ENCODE measurements at places on chromosomes 2 and 18.

DNA sequence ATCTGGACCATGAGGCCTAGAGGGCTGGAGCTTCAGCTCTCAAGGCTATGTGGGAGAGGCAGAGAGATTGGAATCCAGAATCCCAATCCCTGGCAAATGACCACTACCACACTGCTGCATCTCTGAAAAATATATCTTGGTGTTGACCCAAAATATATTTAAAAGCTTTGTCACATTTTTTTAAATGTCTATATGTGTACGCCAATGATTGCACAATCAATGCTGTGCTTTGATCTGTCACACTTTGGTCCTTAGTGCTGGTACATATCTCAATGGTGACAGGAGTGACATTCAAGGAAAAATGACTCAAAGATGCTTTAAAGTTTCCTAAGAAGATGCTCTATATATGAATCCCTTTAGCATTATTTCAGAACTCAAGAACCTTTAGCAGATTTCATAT, 31.7 kb upstream of the NEDD4L start:
- no peak for DNase-seq

DNA sequence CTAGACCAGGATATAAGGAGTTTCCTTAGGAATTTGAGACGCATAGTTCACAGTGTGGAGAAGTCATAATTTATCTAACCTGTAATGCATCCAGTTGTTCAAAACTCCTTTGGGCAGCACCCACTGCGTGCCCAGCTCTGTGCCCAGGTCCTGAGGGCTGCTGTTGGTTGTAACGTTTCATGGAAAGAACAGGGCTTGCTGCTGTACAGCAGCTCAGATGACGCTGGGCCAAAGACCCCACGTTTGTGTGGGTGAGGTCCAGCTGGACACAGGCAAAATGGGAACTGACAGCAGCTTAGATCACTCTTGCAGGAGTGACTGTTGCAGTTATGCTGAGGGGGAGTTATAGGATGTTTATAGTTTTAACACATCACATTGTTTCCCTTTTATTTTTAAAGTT, 30.0 kb upstream of the HS6ST1 start:
- DNase-seq, result no peak

- no peak for DNase-seq
Observed at GRCh38 chr2:8364668-8365067, 317.2 kb upstream of the ID2 start.

GRCh38 chr18:56756966-56757365, 105.8 kb downstream of the WDR7 start:
- DNase-seq, result no peak

DNA sequence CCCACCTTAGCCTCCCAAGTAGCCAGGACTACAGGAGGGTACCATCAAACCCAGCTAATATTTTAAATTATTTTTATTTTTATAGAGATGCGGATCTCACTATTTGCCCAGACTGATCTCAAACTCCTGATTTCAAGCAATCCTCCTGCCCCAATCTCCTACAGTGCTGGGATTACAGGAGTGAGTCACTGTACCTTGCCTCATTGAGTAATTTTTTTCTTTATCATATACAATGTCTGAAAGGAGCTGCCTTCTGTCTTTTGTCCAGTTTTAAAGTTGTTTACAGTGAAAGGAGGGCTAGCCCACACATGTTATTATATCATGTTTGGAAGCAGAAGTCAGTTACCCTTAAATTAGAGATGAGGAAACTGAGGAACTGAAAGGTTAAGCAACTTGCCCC, 32.5 kb downstream of the PRKRA start:
- DNase-seq, result no peak

DNA sequence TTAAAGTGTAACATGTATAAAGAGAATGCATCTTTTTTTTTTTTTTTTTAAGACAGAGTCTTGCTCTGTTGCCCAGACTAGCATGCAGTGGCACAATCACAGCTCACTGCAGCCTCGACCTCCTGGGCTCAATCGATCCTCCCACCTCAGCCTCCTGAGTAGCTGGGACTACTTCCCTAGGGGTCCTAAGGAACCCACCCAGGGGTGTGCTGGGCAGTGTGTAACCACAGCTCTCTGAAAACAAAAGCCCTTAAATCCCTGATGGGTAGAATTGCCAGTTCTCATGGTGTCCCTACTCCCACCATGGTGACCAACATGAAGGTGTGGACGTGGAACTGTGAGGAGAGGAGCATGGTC, 105.6 kb upstream of the ST3GAL5 start:
- no peak for DNase-seq

DNA sequence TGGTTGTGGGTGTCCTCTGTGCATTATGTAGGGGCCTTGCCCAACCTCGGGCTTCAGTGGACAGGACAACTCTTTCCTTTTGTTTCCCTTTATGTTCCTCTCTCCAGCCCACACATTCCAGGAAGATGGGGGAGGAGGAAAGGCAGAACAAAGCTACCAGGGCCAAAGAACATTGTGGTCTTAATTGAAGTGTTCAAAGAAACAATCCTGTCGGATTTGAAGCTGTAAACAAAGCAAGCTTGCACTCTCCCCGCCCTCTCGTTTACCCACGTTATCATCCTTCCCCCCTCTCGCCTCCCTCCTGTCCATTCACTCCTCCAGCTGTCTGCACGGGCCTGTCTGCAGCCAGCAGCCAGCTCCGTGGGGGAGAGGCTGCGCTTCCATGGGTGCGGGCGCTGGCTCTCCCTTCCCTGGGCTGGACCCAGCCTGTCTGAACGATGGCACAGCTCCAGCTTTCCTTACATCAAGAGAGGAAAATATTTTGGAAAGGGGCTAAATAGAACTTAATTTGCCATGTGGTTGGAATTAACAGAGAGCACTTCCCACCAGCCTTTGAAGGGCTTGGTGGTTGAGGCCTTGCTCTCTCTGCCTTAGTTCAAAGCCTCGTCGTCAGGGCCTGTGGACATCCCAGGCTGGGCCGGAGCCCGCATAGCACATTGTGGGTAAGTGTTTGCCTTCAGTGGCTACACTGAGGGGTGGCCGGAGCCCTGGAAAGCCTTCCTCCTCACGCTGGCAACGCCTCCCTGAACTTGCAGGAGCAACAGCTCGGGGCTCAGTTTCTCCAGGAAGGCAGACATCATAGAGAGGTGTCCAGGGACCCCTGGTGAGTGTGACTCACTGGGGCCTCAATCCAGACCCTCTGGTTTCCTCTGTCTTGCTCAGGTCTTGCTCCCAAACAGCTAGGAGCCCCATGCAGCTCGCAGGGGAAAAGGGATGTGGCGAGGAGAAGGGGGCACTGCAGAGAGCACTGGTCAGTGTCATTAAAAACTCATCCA, 60.6 kb upstream of the HS6ST1 start:
- no peak for DNase-seq

DNA sequence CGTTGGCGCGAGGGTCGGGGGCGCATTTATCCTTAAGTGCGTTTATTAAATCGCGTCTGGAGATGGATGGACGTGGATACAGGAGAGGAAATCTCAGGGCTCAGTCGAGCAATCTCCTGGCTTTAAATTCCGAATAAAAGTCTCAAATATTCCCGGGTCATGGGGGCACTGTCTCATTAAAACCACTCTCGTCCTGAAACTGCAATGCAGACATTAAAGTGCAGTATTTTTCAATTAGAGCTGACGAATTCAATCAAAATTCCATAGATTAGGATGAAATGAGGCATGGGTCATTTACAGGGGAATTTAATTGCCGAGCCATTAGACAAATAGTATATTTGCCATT, 10.7 kb upstream of the GBX2 start:
- DNase-seq, result no peak

GRCh38 chr2:53509831-53510388, 257.7 kb upstream of the CHAC2 start:
- no peak for DNase-seq

- DNase-seq, result no peak
Observed at GRCh38 chr2:118816669-118817068, 30.8 kb downstream of the EN1 start.

- no peak for DNase-seq
Observed at GRCh38 chr2:230935130-230935430, 10.0 kb upstream of the GPR55 start.

DNA sequence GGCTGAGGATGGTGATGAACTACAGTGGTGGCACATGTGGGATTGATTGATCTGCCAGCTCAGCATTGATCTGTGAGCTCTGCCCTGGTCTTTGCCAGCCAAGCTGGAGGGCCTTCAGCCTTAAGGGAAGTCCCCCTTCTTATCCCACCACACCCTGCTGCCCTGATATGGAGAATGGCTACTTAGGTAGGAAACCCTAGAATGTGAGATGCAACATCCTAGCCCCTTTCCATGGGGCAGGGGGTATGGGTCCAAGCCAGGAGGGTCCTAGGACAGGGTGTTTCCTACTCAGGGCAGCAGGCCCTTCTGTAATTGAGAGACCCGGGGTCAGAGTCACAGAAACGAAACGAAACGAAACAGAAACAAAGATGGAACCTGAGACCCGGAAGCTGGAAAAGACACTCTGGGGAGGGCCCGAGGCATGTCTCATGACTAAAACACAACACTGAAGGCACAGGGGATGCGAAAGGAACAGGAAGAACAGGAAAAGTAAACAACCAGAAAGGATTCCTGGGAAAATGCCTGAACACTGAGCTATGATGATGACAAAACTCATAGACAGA, 16.9 kb upstream of the SULT1C2 start:
- no peak for DNase-seq

DNA sequence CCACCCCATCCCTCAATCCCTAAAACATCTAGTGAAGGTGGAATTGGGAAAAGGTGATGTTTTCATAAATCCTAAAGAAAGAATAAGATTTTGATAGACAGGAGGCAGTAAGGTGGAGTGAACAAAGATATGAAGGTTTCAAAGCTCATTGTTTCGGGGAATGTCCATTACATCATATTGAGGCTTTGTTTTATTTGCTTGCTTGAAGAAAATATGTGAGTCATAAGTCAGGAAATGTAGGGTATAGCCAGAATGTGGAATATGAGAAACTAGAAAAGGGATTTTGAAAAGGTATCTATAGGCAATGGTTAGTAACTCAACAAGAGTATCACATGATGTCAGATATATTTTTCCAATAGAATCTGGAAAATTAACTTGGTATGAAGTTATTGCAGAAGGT, 1178.5 kb upstream of the ACVR2A start:
- DNase-seq, result no peak

DNA sequence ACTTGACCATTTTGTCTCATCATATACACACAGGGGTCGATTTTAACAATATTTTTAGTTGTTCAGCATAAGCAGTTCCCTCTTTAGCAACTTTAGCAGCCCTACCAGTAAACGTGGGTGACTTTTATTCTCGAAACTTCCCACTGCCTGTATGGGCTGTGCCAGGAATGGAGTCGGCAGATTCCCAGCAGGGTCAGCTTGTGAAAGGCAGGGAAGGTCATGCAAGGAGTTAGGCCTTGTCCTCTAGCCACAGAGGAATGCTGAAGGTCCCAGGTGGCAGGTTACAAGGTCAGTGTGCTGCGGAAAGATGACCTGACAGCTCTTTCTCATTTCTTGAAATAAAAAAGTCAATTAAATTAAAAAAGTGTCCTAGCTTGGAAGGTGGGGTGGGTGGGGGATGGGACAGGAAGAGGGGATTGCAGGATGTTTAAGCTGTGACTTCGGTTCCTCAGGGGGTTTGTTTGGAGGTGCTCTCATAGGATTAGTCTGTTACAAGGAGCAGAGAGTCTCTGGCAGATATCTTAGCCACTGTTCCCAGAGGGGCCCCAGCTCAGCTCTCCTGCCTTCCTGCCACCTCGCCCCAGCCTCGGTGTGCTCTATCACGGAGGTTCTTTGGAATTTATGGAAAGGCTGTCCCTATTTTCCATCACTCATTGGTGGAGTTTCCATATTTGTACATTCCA, 21.4 kb downstream of the DRC1 start:
- DNase-seq, result no peak

- no peak for DNase-seq
Observed at GRCh38 chr2:12982149-12982584, 265.4 kb downstream of the TRIB2 start.

DNA sequence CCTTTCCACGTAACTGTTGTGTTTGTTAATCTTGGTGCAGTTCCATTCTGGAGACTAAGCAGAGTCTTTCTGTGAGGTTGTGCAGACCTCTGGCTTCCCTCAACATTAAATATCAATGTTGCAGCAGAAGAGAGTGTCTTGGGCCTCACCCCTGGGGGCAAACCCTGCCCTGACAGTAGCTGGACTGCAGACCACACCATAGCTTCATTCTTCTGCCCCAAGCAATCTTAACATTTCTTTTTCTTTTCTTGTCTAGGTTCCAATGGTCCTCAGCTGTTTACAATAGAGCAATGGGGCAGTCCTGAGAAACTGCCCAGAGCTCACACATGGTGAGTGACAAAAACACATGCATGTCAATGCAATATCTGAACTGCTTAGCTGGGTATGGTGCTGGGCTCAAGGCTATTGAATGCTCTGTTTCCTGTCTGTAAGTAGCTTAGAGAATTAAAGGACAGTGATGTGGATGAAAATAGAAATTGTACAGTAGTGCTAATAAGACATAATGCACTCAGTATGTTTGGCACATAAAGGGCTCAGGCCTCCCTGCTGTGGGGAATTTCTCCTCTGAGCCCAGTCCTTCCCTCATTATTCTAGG, 237.6 kb downstream of the ALPK2 start:
- DNase-seq, result no peak

GRCh38 chr18:57428221-57429150, 6.7 kb upstream of the ONECUT2 start:
- DNase-seq, result no peak

GRCh38 chr18:51802569-51803428, 537.2 kb upstream of the DCC start:
- DNase-seq, result no peak

DNA sequence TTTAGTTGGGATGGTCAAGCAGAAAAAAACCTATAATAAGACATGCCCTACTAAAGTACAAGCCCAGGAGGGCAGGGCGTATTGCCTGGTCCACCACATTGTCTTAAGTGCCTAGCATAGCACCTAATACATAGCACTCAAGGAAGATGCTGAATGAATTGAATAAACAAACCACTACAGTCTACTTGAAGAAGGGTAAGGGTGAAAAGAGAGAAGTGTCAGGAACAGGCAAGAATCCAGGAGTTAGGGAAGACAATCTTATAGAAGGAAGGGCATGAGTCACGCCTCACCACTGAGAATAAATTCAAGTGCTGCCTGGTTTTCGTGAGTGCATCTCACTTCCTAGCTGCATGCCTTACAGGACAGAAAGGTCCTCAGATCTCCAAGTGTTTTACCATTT, 13.9 kb downstream of the SLC19A3 start:
- DNase-seq, result no peak

DNA sequence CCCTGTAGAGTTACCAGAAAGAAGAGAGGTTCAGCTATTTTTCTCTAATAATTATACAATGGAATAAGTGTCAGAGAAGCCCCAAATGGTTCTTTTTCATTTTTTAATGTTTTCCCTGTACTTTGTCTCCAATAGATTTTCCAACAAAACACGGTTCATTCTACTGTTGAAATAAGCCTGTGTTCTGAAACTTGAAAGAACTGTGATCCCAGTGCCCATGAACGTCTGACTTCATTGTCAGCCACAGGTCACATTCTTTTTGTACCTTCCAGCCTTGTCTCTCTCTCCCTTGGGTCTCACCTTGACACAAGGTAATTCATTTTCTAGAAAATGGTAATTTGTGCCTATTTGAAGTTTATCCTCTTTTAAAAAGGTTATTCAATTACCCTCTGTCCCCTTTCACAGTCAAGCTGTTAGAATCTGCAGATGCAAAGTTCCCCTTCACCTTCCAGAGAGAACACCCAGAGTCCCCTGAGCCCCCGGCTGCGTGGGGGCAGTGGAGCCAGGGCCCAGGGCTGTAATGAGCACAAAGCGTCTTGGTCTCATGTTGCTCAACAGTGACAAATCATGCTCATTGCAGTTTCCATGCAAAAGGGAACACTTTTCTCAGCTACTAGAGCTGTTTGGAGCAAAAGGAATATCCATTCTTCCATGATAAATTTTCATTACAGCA, 115.2 kb downstream of the SPHKAP start:
- no peak for DNase-seq

Data from stimulated activated CD4-positive, alpha-beta T cell treated with anti-CD3 and anti-CD28 coated beads, Interleukin-4, amount 100 ng/mL, for 24 hours (primary cell).